ENCODE measurements at places on chromosomes 4 and X.

GRCh38 chrX:6761251-6761650, 226.3 kb upstream of the VCX3A start:
- no peak for DNase-seq

DNA sequence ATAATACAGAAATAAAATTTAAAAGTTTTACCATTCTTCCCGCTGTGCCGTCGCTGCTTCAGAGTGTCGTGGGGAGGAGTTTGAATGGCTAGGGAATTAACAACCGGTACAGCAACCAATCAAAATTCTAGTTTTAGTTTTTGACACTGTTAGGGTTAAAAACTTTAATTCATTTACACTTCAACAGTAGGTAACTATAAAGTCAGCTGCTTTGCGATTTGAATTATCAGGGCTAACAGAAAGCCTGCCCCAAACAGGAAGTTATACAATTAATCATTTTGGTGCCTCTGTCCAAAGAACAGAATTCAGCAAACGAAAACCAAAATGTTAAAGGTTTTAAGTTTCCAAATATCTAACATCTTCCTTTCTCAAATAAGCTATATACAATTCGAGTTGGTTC, 2.3 kb downstream of the HNRNPD start:
- no peak for DNase-seq

GRCh38 chr4:8917868-8918783, 46.5 kb upstream of the HMX1 start:
- DNase-seq, result peak; percentile 21

- no peak for DNase-seq
Observed at GRCh38 chr4:145451895-145452294, 29.8 kb upstream of the SMAD1 start.

DNA sequence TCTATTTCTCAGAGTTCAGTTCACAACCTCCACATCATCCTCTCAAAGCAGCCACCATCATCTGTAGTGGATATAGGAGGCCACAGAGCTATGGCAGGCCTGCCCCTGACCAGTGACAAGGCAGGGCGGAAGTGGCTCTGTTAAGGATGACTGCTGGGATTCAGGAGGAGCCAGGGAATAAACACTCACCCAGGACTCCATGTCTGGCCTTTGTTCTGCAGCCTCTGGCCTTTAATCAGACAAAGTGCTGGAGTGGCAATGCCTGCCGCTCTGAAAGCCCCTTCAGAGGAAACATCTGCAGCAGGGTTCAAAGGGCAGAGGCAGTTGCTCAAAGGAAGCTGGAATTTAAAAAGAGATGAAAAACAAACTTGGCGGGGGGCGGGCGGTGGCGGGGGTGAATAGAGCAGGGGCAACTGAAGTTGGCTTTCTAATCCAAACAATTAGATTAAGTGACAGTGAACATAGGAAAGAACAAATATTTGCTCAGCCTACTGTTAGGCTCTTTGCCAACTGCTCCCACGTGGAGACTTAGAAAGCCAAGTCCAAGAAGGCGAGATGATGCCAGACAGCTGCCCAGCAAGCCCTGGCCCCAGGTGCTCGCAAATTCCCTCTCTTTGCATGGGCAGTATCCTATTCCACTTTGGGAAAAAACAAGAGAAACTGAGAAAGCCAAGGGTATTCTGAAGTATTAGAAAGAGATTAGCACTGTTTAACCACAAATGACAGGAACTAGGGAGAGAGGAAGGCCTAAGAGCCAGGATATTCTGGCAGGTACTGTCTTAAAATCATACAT, 5.5 kb downstream of the MPP1 start:
- DNase-seq, result no peak

GRCh38 chrX:133749951-133750350, 235.4 kb downstream of the GPC3 start:
- DNase-seq, result no peak

GRCh38 chr4:99301376-99302164, 10.8 kb upstream of the ADH1A start:
- DNase-seq, result peak; percentile 20

GRCh38 chrX:136228839-136229207, 22.4 kb downstream of the MAP7D3 start:
- no peak for DNase-seq

DNA sequence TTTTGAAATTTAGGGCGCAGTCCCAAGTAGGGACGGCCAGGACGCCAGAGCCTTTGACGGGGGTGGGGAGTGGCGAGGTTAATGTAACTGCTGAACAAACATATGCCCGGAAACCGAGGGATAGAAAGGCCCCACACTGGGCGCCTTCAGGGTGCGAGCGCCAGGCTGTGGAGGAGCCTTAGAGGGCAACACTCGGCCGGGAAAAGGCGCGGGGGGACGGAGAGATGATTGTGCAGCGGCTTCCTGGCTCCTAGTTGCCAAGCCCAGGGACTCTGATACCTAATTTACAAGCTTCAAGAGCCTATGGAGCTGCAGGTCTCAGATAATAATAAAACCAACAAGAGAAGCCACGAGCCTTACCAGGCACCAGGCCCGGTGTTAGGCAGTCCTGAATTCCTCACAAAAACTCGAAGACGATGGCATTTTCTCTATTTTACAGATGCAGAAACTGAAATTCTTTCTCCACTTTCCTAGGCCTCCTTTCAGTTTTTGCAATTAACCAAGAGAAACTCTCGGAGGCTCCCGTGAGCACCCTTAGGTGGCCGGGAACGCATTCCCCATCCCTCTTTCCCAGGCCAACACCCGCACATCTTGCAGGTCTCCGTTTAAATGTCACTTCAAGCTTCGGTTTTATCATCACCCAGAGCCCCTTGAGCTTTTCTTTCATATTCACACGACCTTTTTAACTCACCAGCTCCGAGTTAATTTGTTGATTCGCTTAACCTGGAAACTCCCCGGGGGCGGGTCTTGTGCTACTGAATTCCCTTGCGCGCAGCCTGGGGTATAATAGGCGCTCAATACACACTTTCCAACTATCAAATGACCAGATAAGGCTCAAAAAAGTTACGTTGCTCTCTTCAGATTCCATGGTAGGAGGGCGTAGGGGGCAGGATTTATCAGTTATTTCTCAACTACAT, 6.4 kb upstream of the GSX2 start:
- no peak for DNase-seq

DNA sequence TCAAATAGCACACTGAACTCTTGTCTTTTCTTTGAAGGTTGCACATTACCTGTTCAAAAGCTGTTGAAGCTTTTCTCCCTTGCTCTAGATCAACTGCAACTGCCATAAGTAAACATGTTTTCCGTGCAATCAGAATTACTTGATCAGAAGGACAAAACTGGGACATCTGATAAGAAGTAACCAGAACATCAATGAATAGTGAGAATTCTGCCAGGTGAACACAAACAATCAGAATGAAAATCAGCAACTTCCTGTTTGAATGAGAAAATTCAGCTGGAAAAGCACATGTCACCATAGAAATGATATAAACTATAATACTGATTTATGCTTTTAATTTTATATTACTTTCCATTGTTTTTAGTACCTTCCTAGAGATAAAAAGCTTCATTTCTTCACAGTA, 160.7 kb downstream of the DLG3 start:
- no peak for DNase-seq

GRCh38 chr4:105191621-105192210, 45.0 kb downstream of the TET2 start:
- peak; percentile 50 for DNase-seq

- no peak for DNase-seq
Observed at GRCh38 chr4:132662456-132662855, 486.6 kb upstream of the PCDH10 start.

DNA sequence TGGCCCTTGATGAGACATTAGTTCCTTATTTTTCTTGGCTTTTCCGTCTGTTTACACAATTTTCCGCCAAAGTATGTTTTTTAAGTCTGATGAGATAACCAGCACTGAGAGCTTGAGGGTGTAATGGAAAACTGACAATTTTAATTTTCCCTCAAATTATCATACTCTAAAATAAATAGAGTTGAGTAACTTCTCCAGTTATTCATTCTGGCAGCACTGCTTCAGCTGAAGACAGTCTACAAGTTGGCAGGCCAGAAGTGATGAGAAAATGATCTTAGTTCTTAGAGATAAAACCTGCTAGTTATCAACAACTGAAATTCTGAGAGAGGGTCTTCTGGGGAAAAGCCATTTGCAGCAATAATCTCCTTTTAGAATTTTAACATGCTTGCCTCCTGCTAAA, 241.6 kb upstream of the TET2 start:
- no peak for DNase-seq

DNA sequence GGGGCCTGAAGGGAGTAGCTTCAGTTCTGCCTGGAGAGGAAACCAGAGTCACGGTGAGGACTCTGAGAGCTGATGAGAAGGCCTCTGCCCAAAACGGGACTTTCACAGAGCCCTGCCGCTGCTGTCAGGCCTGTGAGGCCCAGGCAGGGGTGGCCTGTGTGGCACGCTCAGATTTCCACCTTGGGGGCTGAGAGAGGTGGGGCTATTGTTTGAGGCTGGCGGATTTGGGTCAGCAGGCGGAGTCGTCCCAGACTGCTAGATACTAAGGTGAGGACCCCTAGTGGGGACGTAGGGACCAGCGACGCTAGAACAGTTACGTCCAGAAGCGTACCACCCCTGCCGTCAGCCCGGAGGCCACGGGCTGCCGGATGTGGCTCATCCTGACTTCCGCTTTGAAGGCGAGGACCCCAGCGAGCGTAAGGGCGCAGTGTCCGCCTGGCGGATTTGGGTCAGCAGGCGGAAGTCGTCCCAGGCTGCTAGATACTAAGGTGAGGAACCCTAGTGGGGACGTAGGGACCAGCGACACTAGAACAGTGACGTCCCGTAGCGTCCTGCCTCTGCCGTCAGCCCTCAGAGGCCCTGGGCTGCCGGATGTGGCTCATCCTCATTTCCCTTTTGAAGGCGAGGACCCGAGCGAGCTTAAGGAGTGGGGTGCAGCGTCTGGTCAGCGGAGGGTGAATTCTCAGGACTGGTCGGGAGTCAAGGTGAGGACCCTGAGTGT, at the start of gene MAGEB1:
TSS of gene MAGEB1 (plus strand) at position 378 of the 721 bp plus-strand sequence. CDS start 3,348 bp downstream, outside the sequence.
- no peak for DNase-seq

GRCh38 chr4:48370260-48371134, 29.2 kb downstream of the SLAIN2 start:
- no peak for DNase-seq

DNA sequence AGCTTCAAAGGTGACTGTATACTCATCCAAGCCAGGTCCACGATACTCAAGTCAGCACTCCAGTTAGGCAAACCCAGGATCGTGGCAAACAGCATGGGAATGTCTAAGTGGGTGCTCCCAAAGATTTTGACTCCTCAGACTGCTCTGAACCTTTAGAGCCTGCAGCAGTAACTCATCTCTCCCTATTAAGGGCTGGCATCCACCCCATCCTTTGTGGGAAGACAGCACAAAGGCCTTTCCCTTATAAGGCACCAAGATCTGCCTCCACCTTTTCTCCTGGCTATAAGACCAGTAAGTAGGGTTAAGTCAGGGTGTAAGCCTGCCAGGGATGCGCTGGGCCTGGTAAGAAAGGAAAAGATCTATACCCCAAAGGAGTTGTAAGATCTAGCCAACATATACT, 23.6 kb upstream of the SLC25A43 start:
- DNase-seq, result peak; percentile 38

- no peak for DNase-seq
Observed at GRCh38 chrX:13764281-13764680, 29.7 kb downstream of the OFD1 start.

DNA sequence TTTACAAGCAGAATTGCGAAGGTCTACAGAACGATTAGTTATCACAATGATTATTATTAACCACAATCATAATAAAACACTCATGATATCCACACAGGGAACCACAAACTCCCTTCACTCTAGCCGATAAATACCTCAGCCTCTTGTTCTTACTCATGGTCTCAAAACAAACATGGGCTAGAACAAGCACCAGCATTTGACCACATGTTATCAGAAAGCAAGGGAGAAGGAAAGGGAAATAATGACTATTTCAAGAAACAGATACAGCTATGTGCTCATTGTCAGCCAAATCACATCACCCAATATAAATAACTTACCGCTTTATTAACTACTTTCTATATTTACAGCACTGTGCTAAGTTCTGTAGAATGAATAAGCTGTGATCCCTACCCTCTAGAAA, 663.2 kb upstream of the HTR2C start:
- DNase-seq, result no peak

DNA sequence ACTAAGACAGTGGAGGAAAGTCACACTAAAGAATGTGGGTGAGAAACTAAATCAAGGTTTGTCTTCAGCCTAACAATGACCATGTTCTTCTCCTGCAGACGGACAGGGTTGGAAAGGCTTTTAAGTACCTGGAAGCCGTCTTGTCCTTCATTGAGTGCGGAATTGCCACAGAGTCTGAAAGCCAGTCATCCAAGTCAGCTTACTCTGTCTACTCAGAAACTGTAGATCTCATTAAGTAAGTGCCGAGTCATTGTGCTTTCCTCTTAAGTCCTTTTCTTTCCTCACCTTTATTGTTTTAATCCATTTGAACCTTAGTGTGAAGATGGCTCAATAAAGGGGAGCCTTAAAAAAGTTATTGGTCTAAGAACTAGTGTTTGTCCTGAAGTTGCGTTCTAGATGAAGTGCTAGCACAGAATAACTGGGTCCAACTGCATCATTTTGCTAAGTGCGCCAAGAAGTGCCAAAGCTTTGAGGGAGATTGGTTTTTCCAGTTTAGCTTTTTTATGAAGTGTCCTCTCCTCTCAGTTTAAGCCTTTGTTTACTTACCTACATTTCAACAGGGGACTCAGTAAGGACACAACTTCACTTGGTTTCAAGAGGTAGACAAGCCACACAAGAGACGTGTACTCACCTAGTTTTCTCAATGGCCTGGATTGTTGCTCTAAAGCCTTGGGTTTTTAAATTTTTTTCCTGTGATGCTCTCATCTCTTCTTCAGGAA, 89.3 kb downstream of the KLHL8 start:
- DNase-seq, result no peak

DNA sequence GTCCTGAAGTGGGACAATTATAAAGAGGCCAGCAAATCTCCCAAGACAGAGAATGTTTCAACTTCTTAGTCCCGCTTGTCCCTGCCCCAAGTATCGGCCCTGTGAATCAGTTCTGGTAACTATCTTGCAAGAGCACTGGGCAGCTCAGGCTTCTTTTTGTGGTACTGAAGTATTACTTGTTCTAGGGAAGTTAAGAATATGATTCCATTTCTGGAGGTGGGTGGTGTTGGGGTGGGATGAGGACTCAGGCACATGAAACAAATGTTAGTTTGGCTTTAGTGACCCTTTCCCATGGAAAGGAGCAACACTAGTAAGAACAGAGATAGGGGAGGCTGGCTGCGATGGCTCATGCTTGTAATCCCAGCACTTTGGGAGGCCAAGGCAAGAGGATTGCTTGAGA, 28.9 kb downstream of the HOPX start:
- DNase-seq, result no peak

All from fibroblast of skin of right quadriceps (primary cell).